Vein endothelial cell (primary cell): ENCODE measurements at places on chromosomes 2 and 18. TPM values are rescaled to one million over a fixed set of nuclear protein-coding genes. Genes with fewer than 3 reads are reported as not detected.

The C18orf54 gene
- total RNA-seq: 3.9 and 7.0 TPM in 2 replicates

The TUBA3E gene
- total RNA-seq: not detected in 2 replicates

The ALPG gene
- total RNA-seq: not detected in 2 replicates

The GPR45 gene
- not detected in 2 replicates for total RNA-seq

The TMEM247 gene
- total RNA-seq: not detected in 2 replicates

The CLEC4F gene
- not detected in 2 replicates for total RNA-seq

The DCC gene
- not detected in 2 replicates for total RNA-seq

The TLX2 gene
- not detected in 2 replicates for total RNA-seq

The CCDC68 gene
- 1.6 and 2.3 TPM in 2 replicates for total RNA-seq

The ITPRIPL1 gene
- 2.9 and 3.4 TPM in 2 replicates for total RNA-seq

The SMYD5 gene
- total RNA-seq: 19.4 and 22.2 TPM in 2 replicates

The CXCR1 gene
- total RNA-seq: not detected in 2 replicates

The STARD6 gene
- total RNA-seq: 0.29 and 0.33 TPM in 2 replicates

The GALNT14 gene
- 0.57 TPM in 1 of 2 replicates, not detected in the other for total RNA-seq

The EPAS1 gene
- 392 and 427 TPM in 2 replicates for total RNA-seq

The RELCH gene
- 23.8 and 42.7 TPM in 2 replicates for total RNA-seq

The OBSL1 gene
- 18.5 and 22.5 TPM in 2 replicates for total RNA-seq

The LNPK gene
- total RNA-seq: 14.1 and 27.8 TPM in 2 replicates

The TMEM169 gene
- 0.48 TPM in 1 of 2 replicates, not detected in the other for total RNA-seq

The ORC2 gene
- 13.7 and 23.4 TPM in 2 replicates for total RNA-seq

The CDK5R2 gene
- total RNA-seq: not detected in 2 replicates

The RAPGEF4 gene
- total RNA-seq: 12.4 and 13.9 TPM in 2 replicates

The POTEJ gene
- total RNA-seq: 0.19 and 0.65 TPM in 2 replicates

The AAMP gene
- 84.7 and 87.2 TPM in 2 replicates for total RNA-seq

The FASTKD1 gene
- 15.7 and 15.9 TPM in 2 replicates for total RNA-seq

The CRYBA2 gene
- not detected in 2 replicates for total RNA-seq

The THSD7B gene
- total RNA-seq: under 0.01 TPM in 1 of 2 replicates, not detected in the other

The RNF125 gene
- 2.0 and 4.8 TPM in 2 replicates for total RNA-seq

The CHAC2 gene
- total RNA-seq: 6.9 and 9.1 TPM in 2 replicates

The DIPK1C gene
- not detected in 2 replicates for total RNA-seq

The MAPRE2 gene
- total RNA-seq: 80.0 and 93.1 TPM in 2 replicates

The CUL3 gene
- 60.4 and 71.9 TPM in 2 replicates for total RNA-seq

The NEU2 gene
- not detected in 2 replicates for total RNA-seq

The CHMP1B gene
- total RNA-seq: 48.3 and 49.6 TPM in 2 replicates

The PXDN gene
- 449 and 560 TPM in 2 replicates for total RNA-seq

The MAP2 gene
- total RNA-seq: 23.2 and 31.7 TPM in 2 replicates

The TTL gene
- total RNA-seq: 63.4 and 63.5 TPM in 2 replicates

The GALR1 gene
- total RNA-seq: not detected in 2 replicates

The SLC5A7 gene
- total RNA-seq: not detected in 2 replicates

The VPS54 gene
- total RNA-seq: 15.7 and 17.1 TPM in 2 replicates

The GKN1 gene
- not detected in 2 replicates for total RNA-seq

The ZNF396 gene
- total RNA-seq: 0.29 and 0.33 TPM in 2 replicates

The BOLL gene
- total RNA-seq: not detected in 2 replicates

The RAB6C gene
- not detected in 2 replicates for total RNA-seq

The CELF4 gene
- total RNA-seq: not detected in 2 replicates

The ADCYAP1 gene
- not detected in 2 replicates for total RNA-seq

The TAF4B gene
- total RNA-seq: 3.6 and 4.7 TPM in 2 replicates

The LYPD1 gene
- total RNA-seq: 1.9 and 24.5 TPM in 2 replicates

The CIB4 gene
- not detected in 2 replicates for total RNA-seq

The PID1 gene
- total RNA-seq: under 0.01 and 0.48 TPM in 2 replicates

The ABHD1 gene
- total RNA-seq: under 0.01 TPM in 1 of 2 replicates, not detected in the other

The CRIM1 gene
- total RNA-seq: 796 and 1,217 TPM in 2 replicates

The SPC25 gene
- 3.6 and 6.4 TPM in 2 replicates for total RNA-seq

The OTOS gene
- not detected in 2 replicates for total RNA-seq
